Natural killer cell (primary cell): ENCODE measurements at places on chromosomes 4 and X.

DNA sequence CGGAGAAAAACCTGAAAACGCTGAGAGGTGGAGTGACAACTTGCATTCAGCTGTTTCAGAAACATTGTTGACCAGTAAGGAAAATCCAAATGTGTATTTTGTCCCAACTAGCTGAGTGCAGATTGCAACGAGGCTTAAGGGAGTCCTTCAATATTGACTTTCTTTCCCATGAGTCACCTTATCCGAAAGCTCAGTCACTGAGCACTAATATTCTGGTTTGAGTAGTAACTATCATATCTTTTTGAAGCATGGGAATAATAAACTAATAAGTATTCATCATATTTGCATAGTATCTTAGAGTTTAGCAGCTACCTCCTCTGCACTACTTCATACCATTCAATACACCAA is 604.3 kb downstream of the PACRGL start:
- DNase-seq: no peak

DNA sequence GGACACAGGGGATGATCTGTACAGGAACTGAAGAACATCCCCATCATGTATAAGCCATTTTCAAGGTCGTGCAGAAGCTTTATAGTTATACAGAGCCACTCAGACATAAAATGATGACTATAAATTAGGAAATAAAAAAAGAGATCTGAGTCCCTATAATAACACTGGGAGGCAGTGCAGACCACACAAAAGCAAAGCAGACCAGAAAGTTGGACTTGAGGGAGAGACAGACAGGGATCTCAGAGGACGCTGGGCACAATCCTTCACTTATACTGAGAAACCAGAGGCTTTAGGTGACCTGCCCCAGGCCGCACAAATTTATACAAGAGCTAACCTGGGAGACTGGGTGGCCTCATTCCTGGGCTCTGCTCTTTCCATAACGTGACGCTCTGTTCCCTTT is 70.5 kb downstream of the HADH start:
- no peak for DNase-seq

- no peak for DNase-seq
Measured at GRCh38 chrX:98207947-98208346, 1324.2 kb downstream of the RPA4 start.

DNA sequence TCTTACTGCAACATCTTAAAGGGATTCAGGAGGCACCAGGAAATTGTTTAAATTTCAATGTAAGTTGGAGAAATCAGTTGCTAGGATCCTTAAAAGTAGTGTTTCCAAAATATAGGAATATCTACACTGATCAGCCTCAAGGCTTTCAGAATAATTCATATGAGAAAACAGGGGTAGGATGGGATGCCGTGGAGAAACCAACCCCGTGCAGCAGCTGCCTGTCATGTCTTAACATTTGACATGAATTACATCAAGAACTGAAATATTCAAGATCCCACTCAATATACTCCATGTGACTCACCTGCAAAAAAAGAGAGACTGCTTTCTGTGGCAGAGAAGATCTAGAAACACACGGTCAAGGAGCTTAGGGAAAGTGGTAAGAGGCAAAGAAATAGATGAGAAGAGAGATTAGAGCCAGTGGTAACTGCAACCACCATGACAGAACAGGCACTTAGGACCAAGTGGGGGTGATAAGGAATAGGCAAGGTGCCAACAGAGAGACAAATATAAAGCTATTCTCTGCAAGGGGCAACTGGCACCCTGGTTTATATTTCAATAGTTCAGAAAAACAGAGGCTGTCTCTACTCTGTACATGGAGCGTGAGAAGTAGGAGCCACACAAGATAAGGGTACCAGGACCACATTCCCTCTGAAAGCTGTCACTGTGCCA is 64.0 kb downstream of the SLC39A8 start:
- no peak for DNase-seq

DNA sequence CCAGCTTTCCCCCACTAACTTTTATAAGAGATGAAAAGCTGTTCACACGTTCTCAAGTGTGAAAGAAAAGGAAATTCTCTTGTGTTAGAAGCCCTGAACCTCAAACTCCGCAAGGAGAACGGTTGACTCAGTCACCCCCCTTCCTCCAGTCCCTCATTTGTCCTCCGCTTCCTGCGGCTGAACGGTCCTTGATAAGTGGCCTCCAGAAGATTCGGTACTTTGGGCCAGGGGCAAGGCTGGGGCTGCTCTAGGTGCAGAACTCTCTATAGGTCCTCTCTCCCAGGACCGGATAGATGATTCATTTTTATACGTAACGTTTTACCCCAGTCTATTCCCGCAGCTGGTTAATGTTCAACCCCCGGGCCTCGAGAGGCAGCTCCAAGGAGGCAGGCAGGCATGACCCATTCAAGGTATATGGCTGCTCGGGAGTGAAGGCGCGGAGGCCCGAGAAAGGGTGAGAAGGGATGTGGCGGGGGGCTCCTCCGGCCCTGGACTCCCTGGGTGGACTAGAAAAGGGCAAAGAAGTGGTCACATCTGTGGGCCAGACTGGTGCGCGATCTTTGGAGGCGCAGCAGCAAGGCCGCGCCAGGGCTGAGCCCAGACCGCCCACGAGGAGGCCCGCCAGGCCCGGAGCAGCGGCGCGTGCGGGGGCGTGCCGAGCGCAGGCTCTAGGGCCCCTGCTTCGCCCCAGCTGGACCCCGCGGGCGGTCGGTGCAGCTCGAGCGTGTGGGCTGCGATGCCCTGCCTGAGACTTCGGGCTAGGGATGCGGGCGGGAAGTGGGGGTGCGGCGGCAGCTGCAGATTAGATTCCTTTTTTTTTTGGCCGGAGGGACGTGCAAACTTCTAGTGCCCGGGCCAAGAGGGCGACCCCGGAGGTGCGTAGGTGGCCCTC is 11.7 kb downstream of the PITX2 start:
- no peak for DNase-seq

GRCh38 chr4:176849076-176849475 is 56.4 kb upstream of the VEGFC start:
- DNase-seq: no peak
